Gastroesophageal sphincter (tissue), 4 donors: ENCODE measurements at places on chromosomes 2 and 18. TPM values are rescaled to one million over a fixed set of nuclear protein-coding genes. Genes with fewer than 3 reads are reported as not detected.

The MOGAT1 gene
- not detected for total RNA-seq

- peak; percentile 68 for ATAC-seq
Observed at GRCh38 chr18:35407871-35408481, 30.8 kb upstream of the ZNF396 start.

GRCh38 chr2:221309892-221310583, 262.1 kb downstream of the EPHA4 start:
- no peak for ATAC-seq

- no peak for ATAC-seq
Observed at GRCh38 chr2:96176661-96177060, 31.4 kb upstream of the DUSP2 start.

- ATAC-seq: no peak
Observed at GRCh38 chr2:55103046-55103445, 52.8 kb upstream of the RTN4 start.

GRCh38 chr2:176391148-176391419, 121.8 kb downstream of the MTX2 start:
- ATAC-seq: no peak
